ENCODE measurements at places on chromosomes 13 and 19.

DNA sequence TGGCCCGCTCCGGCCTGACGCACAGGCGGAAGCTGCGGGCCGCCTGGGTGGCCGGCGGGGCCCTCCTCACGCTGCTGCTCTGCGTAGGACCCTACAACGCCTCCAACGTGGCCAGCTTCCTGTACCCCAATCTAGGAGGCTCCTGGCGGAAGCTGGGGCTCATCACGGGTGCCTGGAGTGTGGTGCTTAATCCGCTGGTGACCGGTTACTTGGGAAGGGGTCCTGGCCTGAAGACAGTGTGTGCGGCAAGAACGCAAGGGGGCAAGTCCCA, 4.4 kb downstream of the FFAR1 start:
- DNase-seq, result no peak

DNA sequence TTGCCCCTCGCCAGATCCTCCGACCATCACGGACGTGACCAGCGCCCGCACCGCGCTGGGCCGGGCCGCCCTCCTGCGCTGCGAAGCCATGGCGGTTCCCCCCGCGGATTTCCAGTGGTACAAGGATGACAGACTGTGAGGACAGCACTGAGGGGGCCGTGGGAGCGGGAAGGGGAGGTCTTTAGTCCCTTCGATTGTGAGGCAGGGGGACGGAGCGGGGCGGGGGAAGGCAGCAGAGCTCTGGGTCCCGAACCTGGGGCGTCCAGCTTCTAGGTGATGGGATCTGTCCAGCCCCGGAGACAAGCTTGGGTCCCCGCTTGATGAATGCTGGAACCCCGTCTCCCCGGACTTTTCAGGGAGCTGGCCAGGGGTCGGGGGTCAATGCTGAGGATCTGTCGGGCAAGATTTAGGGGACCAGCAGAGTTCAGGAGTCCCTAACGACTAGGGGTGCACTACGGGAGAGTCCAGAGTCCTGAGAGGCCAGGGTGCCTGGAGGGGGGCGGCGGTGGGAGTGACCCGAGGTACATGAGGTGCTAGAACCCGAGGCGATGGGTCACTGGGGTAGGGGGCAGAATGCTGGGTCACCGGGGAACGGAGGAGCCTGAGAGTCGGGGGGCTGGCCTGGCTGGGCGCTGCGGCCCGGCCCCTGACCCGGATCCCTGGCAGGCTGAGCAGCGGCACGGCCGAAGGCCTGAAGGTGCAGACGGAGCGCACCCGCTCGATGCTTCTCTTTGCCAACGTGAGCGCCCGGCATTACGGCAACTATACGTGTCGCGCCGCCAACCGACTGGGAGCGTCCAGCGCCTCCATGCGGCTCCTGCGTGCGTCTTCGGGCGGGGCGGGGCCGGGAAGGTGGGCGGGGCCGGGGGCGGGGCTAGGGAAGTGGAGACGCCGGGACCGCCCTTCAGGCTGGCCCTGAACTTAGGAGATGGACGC, 14.6 kb downstream of the VSIG10L start:
- peak; percentile 45 for DNase-seq

- DNase-seq, result no peak
These were observed 199.9 kb downstream of the DIAPH3 start for GRCh38 chr13:59963827-59964226.

DNA sequence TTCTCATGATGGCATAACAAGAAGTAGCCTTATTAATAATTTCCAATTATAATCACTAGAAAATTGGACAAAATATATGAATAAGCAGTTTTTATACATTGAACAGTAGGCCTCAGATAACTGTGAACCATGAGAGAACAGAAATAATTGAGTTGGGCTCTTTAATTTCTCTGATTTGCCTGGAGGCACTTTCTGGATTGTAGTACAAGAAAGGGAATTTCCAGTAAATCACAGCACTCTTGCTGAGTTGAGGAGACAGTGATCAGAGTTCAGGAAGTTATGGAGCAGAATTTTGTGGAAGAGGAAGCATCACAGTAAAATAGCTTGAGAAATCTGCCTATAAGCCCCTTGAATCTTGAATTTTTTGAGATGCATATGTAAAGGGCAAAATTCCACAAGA, 216.2 kb downstream of the MAB21L1 start:
- no peak for DNase-seq

GRCh38 chr13:49064476-49064875, 88.8 kb downstream of the FNDC3A start:
- DNase-seq, result no peak

GRCh38 chr13:28237944-28238343, 99.6 kb downstream of the PAN3 start:
- no peak for DNase-seq

DNA sequence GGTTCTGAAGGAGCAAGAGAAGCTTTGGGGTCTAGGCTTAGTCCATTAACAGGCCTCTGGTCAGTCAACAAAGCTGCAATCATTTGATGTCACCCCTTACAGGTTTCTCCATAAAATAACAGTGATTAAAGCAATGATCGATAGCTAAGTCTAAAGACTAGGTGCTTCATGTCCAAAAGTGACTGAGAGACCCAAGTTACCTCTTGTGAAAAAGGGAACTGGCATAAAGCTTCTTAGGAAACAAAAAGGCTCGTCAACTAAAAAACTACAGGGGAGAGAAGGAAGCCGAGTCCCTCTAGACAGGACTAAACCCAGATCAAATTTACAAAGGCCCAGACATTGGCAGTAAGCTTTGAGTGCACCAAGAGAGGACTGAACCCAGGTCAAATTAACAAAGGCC, 2.2 kb downstream of the DCUN1D2 start:
- DNase-seq, result no peak

GRCh38 chr19:33398361-33399060, 25.0 kb downstream of the CEBPG start:
- peak; percentile 5 for DNase-seq

DNA sequence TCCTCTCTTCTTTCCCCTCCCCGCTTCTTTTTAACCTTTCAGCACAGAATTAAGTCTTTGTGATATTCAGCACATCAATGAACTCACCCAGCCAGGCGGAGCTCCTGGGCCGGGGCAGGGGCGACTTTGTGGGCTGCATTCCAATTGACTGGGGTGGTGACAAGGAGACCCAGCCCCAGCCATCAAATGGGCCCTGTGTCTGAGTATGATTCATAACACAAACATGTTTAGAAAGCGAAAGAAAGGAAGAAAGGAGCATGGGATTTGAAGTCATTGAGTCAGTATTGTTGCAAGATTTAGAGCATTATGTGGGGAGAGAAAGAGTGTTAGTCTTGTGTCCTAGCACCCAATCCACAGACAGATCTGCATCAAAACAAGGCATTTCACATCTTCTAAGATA, 185.3 kb downstream of the LHFPL6 start:
- no peak for DNase-seq

DNA sequence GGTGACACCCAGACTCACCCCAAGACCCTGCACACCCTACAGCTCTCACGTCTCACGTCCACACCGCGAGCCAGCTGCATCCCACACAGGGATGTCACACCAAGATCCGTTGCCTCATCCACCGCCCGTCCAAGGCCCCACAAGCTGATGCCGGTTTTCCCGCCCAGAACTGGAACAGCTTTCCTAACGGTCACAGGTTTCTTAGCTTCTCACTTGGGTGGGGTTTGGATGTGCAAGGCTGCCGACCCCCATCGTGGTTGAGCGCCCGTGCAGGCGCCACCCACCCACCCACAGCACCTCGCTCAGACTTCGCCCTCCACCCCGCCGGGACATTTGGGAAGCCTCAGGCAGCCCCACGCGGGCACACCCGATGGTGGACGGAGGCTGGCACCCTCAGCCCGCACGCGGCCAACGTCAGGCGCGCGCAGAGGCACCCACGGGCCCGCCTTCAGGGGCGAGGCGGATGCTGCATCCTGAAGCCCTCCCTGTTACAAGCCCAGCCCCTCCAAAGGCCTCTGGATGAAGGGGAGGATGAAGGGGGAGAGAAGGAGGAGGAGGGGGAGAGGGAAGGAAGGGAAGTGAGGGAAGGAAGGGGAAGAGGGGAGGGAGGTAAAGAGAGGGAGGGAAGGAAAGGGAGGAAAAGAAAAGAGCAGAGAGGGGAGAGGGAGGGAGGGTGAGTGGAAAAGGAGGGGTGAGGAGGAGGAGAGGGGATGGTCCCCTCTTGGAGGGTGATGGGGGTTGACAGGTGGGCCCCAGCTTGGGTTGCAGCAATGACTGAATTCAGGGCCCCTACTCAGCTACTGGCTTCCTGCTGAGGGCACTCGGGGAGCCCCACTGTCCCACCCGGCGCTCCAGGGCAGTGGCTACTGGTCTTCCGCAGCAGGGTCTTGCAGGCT, 12.8 kb downstream of the ONECUT3 start:
- DNase-seq, result no peak

DNA sequence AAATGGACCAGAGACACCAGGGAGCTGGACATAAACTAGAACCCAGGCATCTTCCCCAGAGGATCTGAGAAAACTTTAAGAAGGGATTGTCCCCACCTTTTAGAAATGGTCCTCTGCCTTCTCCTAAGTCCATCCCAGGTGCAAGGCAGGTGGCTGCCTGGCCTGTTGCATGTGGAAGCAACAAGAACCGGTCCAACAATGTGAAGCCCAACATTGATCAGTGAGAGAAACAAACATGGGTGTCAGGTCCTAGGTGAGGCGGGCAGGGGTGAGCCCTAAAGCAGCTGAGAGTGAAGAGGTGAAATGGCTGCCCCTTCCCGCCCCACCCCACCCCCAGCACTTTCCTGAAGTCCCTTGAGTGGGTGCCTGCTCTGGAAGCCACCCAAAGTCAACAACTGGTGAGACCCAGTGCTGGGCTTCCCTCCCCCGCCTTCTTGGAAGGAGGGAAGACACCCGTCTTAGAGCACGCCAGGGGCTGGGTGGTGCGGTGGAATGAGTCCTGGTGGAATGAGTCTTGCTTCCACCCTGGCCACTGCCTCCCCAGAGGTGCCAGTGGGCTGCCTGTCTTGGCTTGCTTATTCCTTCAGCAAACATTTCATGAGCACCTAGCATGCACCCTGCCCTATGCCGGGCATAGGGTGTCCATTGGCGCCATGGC, 1.7 kb downstream of the AP1M1 start:
- no peak for DNase-seq

DNA sequence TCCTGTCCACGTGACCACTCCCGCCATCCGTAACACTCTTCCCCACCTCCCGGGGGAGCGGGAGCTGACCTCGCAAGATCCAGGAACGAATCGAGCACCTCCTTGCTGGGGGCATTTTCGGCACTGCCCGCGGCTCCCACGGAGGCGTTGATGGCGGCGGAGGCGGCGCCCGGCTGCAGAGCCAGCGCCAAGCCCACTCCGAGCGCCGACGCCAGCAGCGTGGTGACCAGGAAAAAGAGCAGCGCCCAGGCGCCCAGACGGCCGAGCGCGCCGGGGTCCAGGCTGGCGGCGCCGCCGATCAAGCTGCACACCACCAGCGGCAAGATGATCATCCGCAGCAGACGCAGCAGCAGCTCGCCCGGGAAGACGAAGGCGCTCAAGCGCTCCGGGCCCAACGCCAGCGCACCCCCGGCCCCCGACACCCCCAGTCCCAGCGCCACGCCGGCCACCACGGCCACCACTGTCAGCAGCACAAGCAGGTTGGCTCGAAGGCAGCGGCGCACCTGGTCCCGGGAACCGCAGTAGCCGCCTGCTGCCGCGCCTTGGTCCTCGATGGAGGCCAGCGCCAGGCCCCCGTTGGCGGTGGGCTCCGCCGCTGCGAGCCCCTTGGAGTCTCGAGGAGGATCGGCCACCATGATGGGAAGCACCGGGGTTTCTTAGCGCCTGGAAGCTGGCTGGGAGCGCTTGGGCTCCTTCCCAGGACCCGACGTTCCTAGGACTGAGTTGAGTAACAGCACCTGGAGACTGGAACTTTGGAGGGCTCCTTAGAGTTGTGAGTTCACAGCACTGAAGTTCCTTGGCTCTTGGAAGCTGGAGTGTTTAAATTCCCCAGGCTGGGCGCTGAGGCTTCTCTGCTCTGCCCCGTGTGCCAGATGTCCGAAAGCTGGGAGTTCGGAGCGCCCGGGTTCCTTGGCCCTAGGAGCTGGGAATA, 798 bp downstream of the SLC1A5 start:
- peak; percentile 47 for DNase-seq

DNA sequence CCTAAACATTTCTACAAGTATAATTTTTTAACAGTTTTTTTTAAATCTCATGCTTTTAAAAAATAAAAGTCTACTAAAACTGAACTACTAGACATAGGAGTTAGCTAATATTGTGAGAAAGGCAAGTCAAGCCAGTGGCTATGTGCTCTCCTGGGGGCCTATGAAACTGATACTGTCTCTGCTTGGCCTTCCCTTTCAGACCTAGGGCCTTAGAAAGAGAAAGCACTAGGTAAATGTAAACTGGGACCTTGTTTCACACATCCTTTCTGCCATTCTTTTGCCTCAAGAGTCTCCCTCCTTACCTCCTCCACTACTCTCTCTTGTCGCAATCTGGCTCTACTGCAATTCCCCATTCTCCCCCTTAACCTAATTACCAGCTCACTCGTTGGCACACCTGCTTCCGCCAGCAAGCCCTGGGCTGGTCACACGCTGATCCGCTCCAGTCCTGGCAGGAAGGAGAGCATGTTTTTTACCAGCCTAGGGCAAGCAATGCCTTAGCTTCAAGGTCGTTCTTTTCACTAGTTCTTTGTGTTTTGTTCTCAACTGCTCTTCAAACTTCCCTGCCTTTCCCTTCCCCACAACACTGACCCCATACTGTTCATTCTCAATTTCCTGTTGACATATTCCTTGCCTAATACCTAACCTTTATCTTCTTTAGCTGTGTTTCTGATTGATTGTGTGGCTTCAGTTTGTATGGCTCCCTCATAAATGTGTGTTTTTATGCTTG, 23.1 kb downstream of the TBC1D4 start:
- no peak for DNase-seq

- no peak for DNase-seq
These were observed 9.9 kb downstream of the POLD1 start for GRCh38 chr19:50394017-50394416.

DNA sequence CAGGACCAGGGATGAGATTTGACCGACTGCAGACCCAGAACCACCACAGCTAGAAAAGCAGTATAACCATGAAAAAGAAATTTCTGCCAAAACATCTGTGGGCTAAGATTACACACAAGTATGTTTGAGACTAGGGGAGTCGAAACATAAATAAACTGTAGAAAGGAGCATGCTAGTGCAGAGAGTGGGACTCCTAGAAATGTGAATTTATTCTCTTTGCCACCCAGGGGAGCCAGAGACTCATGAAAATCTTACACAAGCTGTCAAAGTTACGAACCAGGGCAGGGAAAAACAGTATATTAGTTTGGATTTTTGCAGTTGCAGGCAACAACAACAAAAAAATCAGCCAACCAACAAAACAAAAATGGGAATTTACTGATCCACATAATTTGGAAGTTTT, 12.3 kb upstream of the HSPH1 start:
- DNase-seq, result no peak

GRCh38 chr13:26658448-26659385, 101.2 kb downstream of the WASF3 start:
- no peak for DNase-seq
